Activated T-cell treated with anti-CD3 and anti-CD28 coated beads, Interleukin-2, amount 50 U/mL, for 24 hours (primary cell): ENCODE measurements at places on chromosomes 5 and 9.
A peak's percentile ranks its signal among the peaks of the same experiment; 100 is the strongest.

GRCh38 chr9:111691672-111692329 is 30.4 kb downstream of the GNG10 start:
- H3K4me3 ChIP-seq, result no peak overlapping the region
- no peak overlapping the region for H3K27ac ChIP-seq
- no peaks in the 10 kb centered on the region for H3K27me3 ChIP-seq
- H3K36me3 ChIP-seq, result peaks cover under 1% of the 10 kb centered on the region
- H3K4me1 ChIP-seq, result peaks cover 5% of the 10 kb centered on the region
- no peak for DNase-seq

- H3K4me1 ChIP-seq, result no peaks in the 10 kb centered on the region
- no peaks in the 10 kb centered on the region for H3K36me3 ChIP-seq
- no peak overlapping the region for H3K4me3 ChIP-seq
- no peak overlapping the region for H3K27ac ChIP-seq
These were observed 796.4 kb upstream of the ACO1 start for GRCh38 chr9:31588006-31588405.

GRCh38 chr5:20470997-20471396 is 483.0 kb upstream of the CDH18 start:
- no peak overlapping the region for H3K27ac ChIP-seq
- no peaks in the 10 kb centered on the region for H3K27me3 ChIP-seq
- DNase-seq, result no peak

- no peak overlapping the region for H3K4me3 ChIP-seq
- H3K27me3 ChIP-seq, result peaks cover 8% of the 10 kb centered on the region
- H3K4me1 ChIP-seq, result no peaks in the 10 kb centered on the region
- DNase-seq, result no peak
- H3K27ac ChIP-seq, result no peak overlapping the region
These were observed 16.3 kb upstream of the ISOC1 start for GRCh38 chr5:129078247-129078646.

DNA sequence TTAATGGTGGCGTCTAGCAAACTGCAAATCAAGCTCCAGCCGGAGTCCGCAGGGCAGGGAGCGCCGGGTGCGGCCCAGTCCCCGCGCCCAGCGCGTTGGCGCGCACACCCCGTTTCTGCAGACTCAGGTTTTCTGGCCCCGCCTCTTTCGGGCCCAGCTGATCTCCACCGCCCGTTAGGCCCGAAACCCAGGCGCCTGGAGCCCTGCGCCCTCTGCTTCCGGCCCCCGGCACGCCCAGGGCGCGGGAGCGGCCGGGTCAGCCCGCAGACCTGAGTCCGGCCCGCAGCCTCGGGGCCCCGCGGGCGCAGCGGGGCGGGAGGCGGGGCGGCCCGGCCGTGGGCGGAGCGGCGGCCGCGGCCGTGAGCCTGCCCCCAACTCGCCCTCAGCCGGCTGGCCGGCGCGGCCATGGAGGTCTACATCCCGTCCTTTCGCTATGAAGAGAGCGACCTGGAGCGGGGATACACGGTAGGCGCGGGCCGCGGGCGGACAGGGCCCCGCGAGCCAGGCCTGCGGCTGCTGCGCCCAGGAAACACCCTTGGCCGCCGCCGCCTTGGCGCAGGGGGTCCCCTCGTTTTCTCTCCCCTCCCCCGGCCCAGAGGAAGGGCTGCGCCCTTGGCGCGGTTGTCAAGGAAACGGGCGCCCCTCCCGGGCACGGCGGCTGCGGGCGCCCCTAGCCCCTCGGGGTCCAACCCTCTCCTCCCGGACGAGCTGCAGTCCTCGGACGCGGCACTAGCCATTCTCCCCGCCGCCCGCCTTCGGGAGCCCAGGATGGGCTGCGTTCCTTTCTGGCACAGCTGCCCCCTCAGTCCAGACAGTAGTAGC is at the start of gene SNX24:
Gene SNX24, plus strand, starts transcription at position 385 of the 822 bp plus-strand sequence. Its CDS starts 21 bp downstream, at position 406.
- H3K27ac ChIP-seq, result peak within 1 kb of the TSS; percentile 76
- peak within 1 kb of the TSS; percentile 80 for H3K4me3 ChIP-seq
- peaks cover 26% of the 10 kb centered on the region for H3K4me1 ChIP-seq
- DNase-seq, result peak; percentile 81
- peaks cover 10% of the 10 kb centered on the region for H3K27me3 ChIP-seq
- no peaks in the 10 kb centered on the region for H3K36me3 ChIP-seq

DNA sequence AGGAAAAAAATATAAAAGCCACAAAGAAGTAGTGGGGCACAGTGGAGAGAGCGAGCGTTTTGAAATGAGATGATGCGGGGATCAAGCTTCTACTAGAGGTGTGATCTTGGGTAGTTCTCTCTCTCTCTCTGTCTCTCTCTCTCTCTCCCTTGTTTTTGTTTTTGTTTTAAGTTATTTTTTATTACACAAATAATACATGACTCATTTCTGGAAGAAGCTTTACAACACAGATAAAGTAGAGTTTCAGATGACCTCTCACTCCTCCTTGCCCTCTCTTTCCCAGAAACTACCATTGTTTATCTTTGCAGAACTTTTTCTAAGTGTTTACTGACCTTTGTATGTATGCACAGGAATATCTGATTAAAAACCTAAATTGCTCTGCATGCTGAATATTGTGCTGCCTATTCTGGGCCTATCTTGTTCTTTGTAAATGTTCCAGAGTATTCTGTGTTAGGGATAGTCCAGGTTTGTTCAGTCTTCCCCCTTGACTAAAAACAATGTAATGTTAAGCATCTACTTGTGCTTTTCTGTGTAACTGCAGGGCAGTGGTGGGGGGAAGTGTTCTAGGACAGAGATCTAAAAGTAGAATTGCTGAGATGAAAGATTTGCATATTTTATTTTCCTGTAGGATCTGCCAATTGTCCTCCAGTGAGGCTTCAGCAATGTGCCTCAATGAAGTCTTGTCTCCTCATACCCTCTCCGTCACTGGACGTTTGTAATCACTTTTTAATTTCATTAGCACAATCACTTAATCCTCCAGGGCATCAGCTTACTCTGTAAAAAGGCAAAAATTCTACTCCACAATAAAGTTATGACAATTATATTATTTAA is 52.0 kb downstream of the FYB1 start:
- DNase-seq, result no peak
- H3K4me3 ChIP-seq, result peak overlapping the region; percentile 62
- H3K27me3 ChIP-seq, result no peaks in the 10 kb centered on the region
- H3K4me1 ChIP-seq, result peaks cover 94% of the 10 kb centered on the region

GRCh38 chr5:43320846-43321245 is 7.6 kb upstream of the HMGCS1 start:
- peaks cover 10% of the 10 kb centered on the region for H3K36me3 ChIP-seq
- H3K4me1 ChIP-seq, result peaks cover 20% of the 10 kb centered on the region
- no peak for DNase-seq
- H3K27me3 ChIP-seq, result no peaks in the 10 kb centered on the region
- H3K27ac ChIP-seq, result no peak overlapping the region

- H3K4me3 ChIP-seq, result no peak overlapping the region
- peaks cover 15% of the 10 kb centered on the region for H3K27me3 ChIP-seq
- no peak for DNase-seq
- no peaks in the 10 kb centered on the region for H3K36me3 ChIP-seq
- H3K27ac ChIP-seq, result no peak overlapping the region
These were observed 29.3 kb upstream of the RNF130 start for GRCh38 chr5:180100621-180101450.

GRCh38 chr9:131036529-131037334 is 27.8 kb downstream of the LAMC3 start:
- H3K27me3 ChIP-seq, result peaks cover 5% of the 10 kb centered on the region
- no peaks in the 10 kb centered on the region for H3K36me3 ChIP-seq
- no peak overlapping the region for H3K27ac ChIP-seq
- DNase-seq, result no peak
- no peak overlapping the region for H3K4me3 ChIP-seq

- H3K27me3 ChIP-seq, result no peaks in the 10 kb centered on the region
- H3K4me1 ChIP-seq, result no peaks in the 10 kb centered on the region
- H3K36me3 ChIP-seq, result no peaks in the 10 kb centered on the region
- DNase-seq, result no peak
- H3K4me3 ChIP-seq, result no peak overlapping the region
These were observed 109.2 kb upstream of the PHYKPL start for GRCh38 chr5:178341851-178342140.

DNA sequence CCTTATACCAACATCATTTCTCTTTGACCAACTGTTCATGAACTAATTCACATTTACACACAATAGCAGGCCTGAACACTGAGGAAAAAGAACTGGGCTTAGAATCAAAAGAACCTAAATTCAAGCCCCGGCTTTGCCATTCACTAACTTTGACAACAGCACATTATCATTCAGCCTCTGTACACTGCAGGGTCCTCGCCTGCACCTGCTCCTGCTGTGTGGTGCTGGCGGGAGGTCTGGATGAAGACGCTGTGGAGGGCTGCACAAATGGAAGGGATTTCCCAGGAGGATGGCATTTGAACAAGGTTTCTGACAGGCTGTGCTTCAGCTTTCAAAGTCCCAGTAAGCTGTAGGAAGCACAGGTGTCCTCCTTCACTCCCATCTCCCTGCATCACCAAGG is 151.2 kb downstream of the ZDHHC21 start:
- H3K4me3 ChIP-seq, result no peak overlapping the region
- H3K27ac ChIP-seq, result no peak overlapping the region
- no peak for DNase-seq

- H3K4me3 ChIP-seq, result no peak overlapping the region
- DNase-seq, result no peak
- H3K27me3 ChIP-seq, result no peaks in the 10 kb centered on the region
- no peaks in the 10 kb centered on the region for H3K36me3 ChIP-seq
- H3K4me1 ChIP-seq, result peaks cover 52% of the 10 kb centered on the region
These were observed 168.3 kb downstream of the PIK3R1 start for GRCh38 chr5:68383888-68384310.

DNA sequence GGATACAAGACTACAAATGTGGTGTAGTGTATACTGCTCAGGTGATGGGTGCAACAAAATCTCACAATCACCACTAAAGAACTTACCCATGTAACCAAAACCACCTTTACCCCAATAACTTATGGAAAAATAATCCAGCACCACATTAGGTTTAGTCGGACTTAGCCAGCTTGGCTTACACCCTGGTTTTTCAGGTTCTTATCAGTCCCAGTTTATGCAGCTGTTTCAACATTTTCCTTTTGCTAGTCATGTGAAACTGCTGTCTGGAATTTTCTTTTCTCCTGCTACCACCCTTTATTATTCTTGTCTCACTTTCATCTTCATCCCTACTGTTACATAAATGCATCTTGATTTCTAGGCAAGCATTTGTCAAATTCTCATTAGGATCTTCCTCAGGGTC is 51.5 kb downstream of the STK32A start:
- H3K27ac ChIP-seq, result no peak overlapping the region
- H3K4me3 ChIP-seq, result no peak overlapping the region
- no peak for DNase-seq
- no peaks in the 10 kb centered on the region for H3K27me3 ChIP-seq
- H3K36me3 ChIP-seq, result no peaks in the 10 kb centered on the region

DNA sequence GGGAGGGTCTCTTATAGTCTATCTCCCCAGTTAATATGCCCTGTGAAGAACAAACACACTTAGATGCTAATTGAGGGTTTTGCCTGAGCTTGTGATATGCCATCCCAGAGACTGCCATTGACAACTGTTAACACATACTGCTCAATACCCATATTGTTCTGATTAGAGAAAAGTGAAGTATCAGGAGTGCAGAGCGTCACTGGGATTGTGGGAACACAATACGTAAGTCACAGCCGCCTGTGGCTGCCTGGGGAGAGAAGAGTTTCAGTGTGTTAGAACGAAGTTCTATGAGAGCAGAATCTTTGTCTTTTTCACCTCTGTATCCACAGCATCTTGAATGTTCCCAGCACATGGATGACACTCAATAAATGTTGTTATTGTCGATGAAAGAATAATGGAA is 110.2 kb downstream of the MEF2C start:
- no peak overlapping the region for H3K27ac ChIP-seq
- DNase-seq, result no peak
- no peaks in the 10 kb centered on the region for H3K36me3 ChIP-seq

- H3K36me3 ChIP-seq, result no peaks in the 10 kb centered on the region
- H3K4me3 ChIP-seq, result no peak overlapping the region
- H3K27ac ChIP-seq, result no peak overlapping the region
- DNase-seq, result no peak
These were observed 56.7 kb downstream of the TSSK1B start for GRCh38 chr5:113378081-113378480.

DNA sequence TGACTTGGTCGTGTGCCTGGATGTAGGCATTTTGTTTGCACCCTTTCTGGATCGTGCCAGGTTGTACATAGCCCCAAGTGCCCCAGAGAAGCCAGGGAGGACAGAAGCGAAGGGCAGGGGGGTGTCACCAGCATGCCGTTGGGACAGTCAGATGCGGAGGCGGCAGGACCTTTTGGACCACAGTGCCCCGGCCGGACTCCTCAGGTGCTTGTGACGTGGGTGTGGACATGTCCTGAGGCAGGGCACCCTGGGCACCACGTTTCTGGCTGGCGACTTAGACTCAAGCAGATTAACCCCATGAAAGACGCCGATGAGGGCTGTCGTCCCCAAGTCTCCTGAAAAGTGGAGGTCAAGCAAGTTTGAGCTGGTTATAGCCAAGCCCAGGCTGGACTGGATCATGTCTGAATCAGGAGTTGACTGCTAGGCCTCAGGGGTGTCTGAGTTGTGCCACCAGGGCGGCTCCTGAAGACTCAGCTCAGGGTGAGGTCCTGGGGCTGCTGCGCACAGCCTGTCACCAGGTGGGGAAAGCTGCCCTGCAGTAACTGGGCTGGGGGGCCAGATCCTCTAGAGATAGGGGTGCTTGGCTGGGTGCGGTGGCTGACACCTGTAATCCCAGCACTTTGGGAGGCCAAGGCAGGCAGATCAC is 42.0 kb downstream of the HABP4 start:
- peak overlapping the region; percentile 91 for H3K27ac ChIP-seq
- no peaks in the 10 kb centered on the region for H3K27me3 ChIP-seq
- H3K36me3 ChIP-seq, result peaks cover 47% of the 10 kb centered on the region
- peak overlapping the region; percentile 35 for H3K4me3 ChIP-seq

DNA sequence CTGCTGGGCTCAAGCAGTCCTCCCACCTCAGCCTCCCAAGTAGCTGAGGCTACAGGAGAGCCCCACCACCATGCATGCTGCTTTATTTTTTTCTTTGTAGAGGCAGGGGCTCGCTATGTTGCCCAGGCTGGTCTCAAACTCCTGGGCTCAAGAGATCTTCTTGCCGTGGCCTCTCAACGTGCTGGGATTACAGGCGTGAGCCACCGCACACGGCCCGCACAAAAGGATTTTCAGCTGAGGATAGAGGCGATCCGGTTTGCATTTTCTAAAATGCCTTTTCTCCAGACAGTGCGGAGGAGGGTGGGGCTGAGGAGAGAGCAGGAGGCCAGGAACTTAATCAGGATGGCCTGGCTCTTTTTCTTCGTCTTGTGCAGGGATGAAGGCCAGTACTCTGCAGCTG is 6.9 kb downstream of the HRH2 start:
- DNase-seq, result no peak
- H3K4me3 ChIP-seq, result no peak overlapping the region
- H3K36me3 ChIP-seq, result peaks cover 84% of the 10 kb centered on the region
- peaks cover 81% of the 10 kb centered on the region for H3K4me1 ChIP-seq

DNA sequence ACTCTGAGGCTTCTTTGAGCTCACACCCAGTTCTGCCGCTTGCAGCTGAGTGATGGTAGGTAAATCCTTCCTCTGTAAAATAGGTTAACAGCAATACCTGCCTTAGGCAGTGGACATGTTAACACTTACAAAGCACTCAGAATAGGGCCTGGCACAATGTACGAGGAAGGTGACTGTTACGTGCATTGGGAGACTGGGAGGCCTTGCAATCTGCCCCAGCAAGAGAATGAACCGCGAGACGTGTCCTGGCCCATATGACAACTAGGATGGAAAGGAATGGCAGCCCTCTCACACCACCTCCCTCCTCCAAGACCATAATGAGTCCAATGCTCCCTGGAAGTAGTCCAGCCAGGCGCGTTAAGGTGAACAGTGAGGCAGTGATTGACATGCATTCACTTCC is 23.1 kb upstream of the AKNA start:
- H3K27me3 ChIP-seq, result no peaks in the 10 kb centered on the region
- no peaks in the 10 kb centered on the region for H3K4me1 ChIP-seq
- no peak overlapping the region for H3K4me3 ChIP-seq
- no peak overlapping the region for H3K27ac ChIP-seq
